ENCODE measurements at places on chromosomes 11 and 22. TPM values are rescaled to one million over a fixed set of nuclear protein-coding genes. Genes with fewer than 3 reads are reported as not detected.

The OR51B4 gene
- not detected for total RNA-seq

DNA sequence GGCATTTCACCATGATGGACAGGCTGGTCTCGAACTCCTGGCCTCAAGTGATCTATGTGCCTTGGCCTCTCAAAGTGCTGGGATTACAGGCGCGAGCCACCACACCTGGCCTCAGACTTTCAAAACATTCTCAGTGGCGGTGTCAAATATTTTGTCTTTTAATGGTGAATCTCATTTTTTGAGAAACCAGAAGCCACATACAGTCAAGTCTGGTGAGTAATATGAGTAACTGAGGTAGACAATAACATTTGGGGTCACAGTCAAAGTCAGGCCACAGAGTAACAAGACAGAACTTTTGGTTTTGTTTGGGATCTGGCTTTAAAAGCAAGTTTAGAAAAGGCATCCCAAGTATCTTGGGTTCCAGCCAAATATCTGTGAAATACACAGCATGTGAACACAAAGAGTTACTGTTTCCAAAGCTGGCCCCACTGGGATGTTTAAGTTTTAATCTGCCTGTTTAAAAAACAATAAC lies 5.6 kb upstream of the TMA7B start:
- DNase-seq = no peak

DNA sequence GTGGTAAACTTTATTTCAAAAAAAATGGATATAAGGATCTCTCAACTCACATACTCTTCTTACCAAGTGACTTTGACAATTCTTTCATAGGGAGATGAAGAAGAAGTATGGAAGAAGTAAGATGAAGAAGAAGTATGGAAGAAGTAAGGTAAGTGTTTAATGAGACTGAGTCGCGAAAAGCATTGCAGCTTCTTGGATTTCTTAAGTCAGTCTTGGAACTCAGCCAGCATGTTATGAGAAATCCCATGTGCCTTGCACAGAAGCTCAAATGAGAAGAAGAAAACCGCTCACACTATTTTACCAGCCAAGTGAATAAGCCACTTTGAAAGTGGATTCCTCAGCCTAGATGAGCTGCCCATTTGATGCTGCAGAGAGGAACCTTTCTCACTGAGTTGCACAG lies 332.0 kb upstream of the CCDC179 start:
- DNase-seq = no peak

DNA sequence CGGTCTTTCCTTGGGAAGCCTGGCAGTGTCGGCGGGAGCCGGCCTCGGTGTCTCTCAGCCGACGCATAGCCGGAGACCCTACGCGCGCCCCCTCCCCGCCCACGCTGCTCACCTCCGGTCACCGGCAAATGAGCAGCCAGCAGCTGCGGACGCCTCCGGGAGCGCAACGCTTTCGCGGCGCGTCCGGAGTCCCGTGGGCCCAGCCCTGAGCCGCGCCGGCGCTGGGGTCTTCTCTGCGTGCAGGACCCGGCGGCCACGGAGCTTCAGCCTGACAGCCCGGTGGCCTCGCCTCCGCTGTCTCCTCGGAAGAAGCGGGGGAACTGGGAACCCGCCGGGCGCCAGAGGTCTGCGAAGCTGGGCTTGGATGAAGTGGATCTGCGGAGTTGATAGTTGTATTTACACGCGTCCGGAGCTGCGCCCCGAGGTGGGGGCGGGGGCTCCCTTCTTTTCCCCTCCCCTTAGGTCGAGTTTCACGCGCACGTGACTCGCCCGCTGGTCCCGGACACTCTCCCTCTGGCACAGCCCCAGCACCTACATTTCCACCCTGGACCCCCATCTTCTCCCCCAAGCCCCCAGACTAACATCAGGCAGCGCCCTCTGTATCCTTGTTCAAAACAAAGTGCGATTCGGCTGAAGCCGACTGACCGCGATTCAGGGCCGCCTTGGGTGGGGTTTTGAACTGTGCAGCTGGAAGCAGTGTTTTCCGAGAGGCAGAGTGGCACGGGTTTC lies at the start of gene SLC43A1:
Gene SLC43A1, minus strand, starts transcription at position 371 of the 729 bp plus-strand sequence. CDS start 1,591 bp downstream, outside the sequence.
- DNase-seq = peak; percentile 42

DNA sequence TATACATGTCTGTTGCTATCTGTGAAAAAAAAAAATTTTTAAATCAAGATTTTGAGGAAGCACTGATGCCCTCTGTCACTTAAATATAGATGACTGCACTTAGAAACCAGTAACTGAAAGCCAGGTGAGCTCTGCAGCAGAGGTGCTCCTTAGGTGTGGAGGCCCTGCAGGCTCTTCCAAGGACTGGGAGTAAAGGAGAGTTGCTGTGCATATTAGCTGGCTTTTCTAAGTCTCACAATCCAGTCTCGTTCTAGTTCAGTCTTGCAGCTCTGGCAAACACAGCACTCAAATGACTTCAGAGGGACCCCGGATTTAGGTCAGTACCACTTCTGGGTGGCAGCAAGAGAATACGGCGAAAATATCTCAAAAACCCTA lies 61.0 kb downstream of the LARGE2 start:
- no peak for DNase-seq

DNA sequence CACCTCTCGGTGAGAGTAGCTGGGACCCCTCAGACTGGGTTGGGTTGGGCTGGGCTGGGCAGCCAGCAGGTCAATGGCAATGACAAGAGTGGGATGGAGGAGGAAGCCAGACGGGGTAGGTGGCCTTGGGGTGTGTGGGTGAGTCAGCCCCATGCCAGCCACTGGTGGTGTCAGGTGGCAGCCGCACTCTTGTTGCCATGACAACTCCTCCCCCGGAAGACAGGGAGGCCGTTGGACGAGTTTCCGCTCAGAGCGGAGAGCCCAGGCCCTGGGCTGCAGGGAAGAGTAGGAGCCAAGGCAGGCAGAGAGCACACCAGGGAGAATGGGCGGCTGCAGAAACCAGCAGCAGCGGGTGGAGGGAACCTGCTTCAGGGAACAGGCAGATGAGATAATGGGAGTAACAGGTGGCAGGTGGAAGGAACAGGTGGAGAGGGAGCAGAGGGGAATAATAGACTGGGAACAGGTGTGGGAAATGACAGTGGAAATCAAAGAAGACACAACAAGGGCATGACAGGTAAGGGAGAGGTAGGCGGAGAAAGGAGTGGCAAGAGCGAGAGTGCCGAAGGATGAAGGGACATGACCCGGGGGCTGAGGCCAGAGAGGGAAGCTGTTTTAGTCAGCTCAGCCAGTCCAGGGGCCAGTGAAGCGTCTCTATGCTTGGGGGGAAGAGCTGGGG lies 8.7 kb downstream of the SPTBN2 start:
- DNase-seq = peak; percentile 97

The CPT1A gene
- total RNA-seq = 29.7 TPM

DNA sequence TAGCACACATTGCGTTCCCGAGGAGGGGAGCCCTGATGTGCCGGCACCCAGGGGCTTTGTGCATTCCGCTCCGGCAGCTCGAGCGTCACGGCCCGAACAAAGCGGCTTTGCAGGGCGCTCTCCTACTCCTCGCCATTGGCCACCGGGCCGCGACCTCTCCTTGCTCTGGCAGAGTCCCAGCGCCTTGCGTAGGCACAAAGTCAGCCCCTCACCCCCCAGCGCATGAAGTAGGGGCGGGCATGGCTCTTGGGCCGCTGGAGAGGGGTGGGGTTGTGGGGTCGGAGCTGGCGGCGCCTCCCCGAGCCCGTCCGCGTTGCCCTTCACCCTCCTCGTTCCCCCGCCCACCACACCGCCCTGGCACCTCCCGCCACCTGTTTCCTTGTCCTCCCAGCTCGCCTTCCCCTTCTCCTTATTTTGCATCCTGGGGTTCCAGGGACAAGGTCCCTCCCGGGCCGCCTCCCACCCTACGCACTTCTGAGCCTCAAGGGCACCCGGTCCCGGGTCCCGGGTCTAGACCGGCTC lies 753 bp upstream of the PPARA start:
- peak; percentile 63 for DNase-seq

DNA sequence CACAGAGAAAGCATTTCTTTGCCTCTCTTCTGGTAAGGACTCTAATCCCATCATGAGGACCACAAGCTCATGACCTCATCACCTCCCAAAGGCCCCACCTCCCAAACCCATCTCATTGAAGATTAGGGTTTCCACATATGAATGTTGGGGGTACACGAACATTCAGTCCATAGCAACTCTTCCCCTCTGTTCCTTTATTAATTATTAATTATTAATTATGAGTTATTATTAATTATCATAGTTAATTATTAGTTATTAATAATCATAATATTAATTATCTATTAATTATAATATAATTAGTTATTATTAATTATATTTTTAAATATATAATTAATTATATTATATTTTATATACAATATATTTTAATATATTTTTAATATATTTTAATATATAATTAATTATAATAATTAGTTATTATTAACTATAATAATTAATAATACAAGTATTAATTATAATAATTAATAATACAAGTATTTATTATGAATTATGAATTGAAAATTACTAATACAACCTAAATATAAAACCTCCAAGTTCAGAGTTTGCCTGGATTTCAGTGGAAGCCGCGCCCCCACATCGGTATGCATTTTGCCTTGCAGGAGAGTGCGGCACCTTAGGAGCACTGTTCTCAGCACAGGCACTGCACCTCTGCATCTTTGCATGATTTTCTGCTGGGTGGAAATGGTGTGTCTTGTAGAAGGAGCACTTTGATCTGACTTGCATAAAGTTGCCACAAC lies 128.0 kb upstream of the FGF3 start:
- DNase-seq = no peak

- DNase-seq = no peak
Observed at GRCh38 chr11:85783758-85784157, 27.2 kb downstream of the SYTL2 start.

GRCh38 chr22:35150183-35151107 lies 84.5 kb downstream of the ISX start:
- DNase-seq = peak; percentile 53

- DNase-seq = no peak
Observed at GRCh38 chr22:40979871-40980270, 28.7 kb downstream of the RBX1 start.

GRCh38 chr11:62502030-62502730 lies 44.4 kb downstream of the AHNAK start:
- DNase-seq = no peak

The GRM5 gene
- not detected for total RNA-seq

GRCh38 chr11:99383648-99384245 lies 363.0 kb downstream of the CNTN5 start:
- no peak for DNase-seq

DNA sequence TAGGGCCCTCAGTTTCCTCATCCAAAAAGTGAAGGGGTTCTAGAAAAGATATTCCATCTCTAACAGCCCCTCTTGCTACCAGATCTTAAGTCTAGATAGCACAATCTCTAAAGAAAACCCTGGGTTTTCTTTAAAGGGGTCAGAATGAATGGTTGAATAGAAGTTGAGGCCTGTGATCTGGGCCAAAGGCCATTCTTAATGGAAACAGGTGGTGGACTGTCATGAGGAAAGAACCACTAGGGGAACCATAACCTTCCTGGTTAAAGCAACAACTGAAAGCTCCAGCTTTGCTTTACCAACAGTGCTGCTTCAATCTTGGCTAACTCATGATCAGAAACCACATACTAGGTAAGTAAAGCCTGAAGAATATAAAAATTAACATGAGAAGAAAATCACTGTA lies 1.8 kb downstream of the CELF1 start:
- DNase-seq = no peak
